ENCODE measurements at places on chromosomes 7 and 10. TPM values are rescaled to one million over a fixed set of nuclear protein-coding genes. Genes with fewer than 3 reads are reported as not detected.

Gene RADIL
- total RNA-seq, result 1.0 TPM

Gene POLR2J3
- 48.0 TPM for total RNA-seq

Gene IFIT3
- total RNA-seq, result 20.1 TPM

GRCh38 chr7:131034166-131034881 is 293.4 kb upstream of the MKLN1 start:
- DNase-seq, result no peak

DNA sequence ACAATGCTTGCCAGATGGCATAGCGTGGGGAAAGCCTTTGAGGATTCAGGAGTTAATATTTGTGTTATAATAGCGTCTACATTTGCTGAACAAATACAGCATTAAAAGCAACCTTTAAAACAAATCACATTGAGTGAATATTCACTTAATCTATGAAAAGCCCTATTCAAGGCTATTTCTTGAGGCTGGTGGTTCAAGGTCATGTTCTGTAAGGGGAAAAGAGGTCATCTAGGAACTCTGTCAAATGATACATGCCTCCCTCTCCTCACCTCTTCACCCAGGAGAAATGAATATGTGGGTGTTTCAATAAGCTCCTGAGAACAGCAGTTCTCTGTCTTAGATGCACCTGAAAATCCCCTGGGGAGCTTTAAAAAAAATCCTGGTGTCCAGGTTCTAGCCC is 303.0 kb downstream of the ELMO1 start:
- no peak for DNase-seq

GRCh38 chr7:34036051-34036920 is 130.9 kb downstream of the BMPER start:
- no peak for DNase-seq

GRCh38 chr7:80945976-80946375 is 27.1 kb upstream of the SEMA3C start:
- no peak for DNase-seq

DNA sequence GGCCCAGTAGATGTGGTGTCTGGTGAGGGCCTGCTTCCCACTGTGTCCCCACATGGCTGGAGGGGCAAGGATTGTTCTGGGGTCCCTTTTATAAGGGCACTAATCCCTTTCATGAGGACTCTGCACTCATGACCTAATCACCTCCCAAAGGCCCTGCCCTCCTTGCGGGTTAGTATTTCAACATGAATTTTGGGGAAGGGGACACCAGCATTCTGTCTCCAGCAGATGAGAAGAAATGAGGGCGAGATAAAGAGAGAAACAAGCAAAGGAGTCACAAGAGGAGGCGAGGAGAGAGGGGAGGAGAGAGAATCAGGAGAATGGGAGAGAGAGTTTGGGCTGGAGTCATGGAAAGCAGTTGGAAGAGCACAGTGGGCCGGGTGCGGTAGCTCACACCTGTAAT is 83.7 kb downstream of the C10orf105 start:
- DNase-seq, result no peak

DNA sequence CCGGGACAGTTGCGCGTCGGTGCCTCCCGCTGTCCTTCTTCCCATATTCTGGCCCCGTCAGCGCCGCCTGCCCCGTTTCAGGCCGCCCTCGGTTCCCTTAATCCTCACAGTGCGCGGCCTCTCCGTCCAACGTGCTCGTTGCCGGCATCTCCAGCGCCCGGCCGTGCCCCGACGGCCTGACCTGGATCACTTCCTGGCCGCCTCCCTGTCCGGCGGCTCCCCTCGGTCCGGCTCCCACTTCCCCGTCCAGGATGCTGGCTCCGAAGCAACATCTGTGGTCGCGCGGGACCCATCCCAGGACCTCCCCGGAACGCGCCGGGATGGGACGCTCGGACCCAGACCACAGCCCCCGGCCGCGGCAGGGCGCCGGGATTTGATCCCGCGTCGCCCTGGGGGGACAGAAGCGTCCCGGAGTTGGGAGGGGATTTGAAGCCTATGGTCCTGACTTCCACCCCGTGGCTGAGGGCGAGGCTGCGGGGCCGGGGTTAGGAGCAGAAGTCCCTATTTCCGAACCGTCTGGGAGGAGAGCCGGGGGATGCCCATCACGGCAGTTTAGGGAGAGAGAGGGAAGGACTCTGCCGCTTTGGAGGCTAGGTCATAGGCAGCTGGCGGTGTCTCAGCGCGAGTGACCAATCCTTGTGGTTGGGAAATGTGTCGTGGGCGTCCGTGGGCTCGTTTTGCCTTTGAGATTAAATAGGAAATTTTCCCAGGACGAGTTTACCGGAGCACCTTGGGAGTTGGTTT is 53.8 kb downstream of the KCTD7 start:
- DNase-seq, result no peak

DNA sequence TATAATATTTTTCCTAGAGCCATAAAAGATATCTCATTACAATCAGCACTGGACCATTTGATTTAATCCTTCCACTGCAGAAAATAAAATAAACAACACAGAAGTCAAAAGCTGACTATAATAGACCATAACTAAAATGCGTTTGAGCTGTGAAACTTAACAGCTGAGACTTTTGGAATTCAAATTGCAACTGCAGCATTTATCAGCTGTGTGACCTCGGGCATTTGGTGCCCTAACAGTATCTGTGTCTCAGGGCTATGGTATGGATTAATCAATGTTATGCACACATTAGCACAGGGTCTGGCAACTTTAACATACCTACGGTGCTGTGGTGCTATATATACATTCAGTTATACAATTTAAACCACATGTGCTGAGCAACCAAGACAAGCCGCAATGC is 160.1 kb downstream of the COL28A1 start:
- no peak for DNase-seq

GRCh38 chr10:21715531-21716195 is 181.6 kb downstream of the MLLT10 start:
- DNase-seq, result no peak
